ENCODE measurements at places on chromosomes 2 and 18.

DNA sequence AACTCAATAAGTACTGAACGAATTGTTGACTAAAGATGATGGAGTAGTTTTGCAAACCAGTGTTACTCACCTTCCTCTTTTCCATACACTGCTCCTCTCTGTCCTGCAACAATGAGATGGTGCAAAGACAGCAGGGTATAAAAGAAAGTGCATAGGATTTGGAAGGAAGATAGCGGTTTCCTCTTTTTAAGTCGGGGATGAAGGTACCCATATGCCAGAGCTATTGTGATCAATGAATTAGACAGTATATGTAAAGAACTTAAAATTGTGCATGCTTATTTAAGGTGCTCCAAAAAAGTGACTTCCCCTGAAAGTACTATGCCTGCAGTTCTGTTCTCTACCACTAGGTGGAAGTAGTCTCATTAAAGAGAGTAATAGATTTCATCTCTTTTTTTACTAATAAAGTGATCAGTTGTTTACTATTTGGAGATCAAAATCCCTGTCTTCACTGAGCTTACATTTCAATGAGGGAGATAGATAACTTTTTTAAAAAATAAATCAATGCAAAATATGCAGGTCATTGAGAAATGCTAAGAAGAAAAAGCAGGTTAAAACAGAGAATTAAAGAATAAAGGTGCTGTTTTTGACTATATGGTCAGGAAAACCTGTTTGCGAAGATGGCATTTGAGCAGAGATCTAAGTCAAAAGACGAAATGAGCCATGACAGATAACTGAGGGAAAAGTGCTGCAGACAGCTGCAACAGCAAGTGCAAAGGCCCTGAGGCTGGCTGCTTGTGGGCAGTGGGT is 339.7 kb upstream of the SLC14A2 start:
- no peak for DNase-seq

- no peak for DNase-seq
These were observed 15.3 kb downstream of the FAM168B start for GRCh38 chr2:131077966-131078365.

GRCh38 chr18:6109743-6110142 is 214.4 kb upstream of the TMEM200C start:
- no peak for DNase-seq

- no peak for DNase-seq
These were observed 1144.7 kb upstream of the PIK3C3 start for GRCh38 chr18:40810372-40810771.

DNA sequence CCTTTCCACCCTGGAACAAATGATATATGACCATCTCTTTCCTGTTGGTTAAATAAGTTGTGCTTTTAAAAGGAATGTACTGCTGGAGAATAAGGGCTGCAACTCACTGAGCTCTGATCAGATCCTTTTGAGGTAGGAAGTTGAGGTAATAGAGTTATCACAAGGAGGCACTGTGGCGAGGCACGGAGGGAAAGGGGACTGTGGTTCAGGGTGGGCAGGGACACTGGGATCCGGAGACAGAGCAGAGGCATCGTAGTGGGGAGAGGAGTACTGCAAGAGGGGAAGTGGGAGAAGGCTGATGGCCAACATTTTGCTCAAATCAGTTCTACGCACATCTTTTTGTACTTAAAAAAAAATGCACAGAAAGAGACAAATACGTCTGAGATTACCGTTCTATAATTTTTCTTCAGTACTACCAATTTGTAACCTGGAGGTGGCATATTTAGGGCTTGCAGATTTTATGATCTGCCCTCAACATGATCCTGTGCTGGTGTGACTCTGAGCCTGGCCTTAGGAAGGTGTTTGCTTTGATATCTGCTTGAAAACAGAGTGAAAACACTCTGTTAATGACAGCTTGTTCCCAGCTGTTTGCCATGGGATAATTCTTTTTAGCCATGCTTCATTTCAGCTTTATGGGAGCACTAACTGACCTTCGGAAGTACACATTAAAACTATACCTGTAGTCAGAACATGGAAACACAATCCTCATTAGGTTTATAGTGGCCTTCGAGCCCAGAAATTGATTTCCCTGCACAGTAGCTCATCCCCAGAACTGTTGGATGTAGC is 168.1 kb downstream of the KCNE4 start:
- no peak for DNase-seq

GRCh38 chr18:22796113-22796512 is 137.0 kb upstream of the RBBP8 start:
- DNase-seq: no peak

GRCh38 chr2:134417968-134418582 is 164.2 kb downstream of the MGAT5 start:
- no peak for DNase-seq

GRCh38 chr2:239913636-239914417 is 111.3 kb downstream of the NDUFA10 start:
- no peak for DNase-seq

DNA sequence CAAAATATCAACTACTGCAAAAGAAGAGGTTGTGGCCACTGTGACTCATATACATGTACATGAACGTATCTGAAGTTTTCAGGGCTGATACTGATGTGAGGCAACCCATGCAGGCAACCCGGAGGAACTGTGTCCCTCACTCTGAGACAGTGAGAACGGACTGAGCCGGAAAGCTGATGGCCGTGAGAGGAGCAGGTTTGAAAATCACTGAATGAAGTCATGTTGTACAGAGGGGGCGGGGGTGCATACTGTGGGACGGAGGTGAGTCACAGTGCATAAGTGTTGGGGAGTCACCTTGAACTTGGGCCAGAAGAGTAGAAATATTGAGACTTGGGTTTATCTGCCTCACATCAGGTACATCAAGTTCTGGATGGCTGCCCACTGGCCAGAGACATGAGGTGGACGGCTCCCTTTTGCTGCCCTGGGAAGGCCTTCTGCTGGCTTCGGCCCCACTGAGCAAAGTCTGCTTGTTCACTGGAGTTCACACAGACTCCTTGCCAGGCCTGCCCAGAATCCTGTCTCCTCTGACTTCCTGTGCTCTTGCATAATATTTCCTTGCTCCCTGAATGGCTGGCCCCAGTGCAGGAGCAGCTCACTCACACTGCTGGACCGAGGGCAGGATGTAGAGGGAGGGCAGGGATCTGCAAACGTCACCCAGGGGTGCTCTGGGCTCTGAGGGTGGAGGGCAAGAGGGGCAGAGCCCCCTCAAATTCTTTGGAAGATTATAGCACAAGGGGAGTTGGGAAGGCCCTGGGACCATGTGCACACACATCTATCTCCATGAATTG is 18.1 kb downstream of the EPAS1 start:
- DNase-seq: peak; percentile 81

- no peak for DNase-seq
These were observed 162.9 kb downstream of the CNTNAP5 start for GRCh38 chr2:124187948-124188347.

DNA sequence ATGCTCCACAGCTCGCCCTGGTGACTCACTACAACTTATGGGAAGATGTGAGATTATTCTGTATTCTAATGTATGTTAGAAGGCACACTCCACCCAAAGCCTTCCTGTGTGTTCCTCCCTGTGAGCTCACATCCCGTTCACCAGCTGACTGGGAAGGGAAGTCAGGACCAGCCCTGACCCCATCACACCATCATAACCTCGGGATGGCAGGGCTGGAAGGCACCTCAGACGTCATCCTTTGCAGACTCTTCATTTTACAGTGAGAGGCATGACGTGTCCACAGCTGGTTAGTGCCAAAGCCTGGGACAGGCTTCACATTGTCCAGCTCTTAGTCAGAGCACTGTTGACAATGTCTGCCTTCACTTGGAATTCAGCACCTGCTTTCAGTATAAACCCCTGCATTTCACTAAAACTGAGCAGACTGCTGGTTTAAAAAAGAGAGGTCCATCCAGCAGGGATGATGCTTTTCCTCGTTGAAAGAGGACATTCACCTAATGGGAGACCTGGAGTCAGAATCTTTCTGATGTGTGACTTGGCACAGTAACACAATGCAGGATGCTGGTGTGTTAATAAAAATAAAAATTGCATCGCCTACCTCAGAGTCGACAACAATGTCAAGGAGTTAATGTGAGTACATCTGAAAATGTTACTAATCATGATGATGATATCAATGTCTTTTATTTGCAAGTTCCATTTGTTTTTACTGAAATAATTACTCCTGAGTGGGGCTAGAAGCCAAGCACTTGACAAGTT is 418.0 kb upstream of the TNP1 start:
- peak; percentile 59 for DNase-seq

- DNase-seq: no peak
These were observed 103.6 kb upstream of the SERPINE2 start for GRCh38 chr2:224142397-224143312.

GRCh38 chr2:171692331-171692730 is 5.1 kb downstream of the DYNC1I2 start:
- DNase-seq: no peak

DNA sequence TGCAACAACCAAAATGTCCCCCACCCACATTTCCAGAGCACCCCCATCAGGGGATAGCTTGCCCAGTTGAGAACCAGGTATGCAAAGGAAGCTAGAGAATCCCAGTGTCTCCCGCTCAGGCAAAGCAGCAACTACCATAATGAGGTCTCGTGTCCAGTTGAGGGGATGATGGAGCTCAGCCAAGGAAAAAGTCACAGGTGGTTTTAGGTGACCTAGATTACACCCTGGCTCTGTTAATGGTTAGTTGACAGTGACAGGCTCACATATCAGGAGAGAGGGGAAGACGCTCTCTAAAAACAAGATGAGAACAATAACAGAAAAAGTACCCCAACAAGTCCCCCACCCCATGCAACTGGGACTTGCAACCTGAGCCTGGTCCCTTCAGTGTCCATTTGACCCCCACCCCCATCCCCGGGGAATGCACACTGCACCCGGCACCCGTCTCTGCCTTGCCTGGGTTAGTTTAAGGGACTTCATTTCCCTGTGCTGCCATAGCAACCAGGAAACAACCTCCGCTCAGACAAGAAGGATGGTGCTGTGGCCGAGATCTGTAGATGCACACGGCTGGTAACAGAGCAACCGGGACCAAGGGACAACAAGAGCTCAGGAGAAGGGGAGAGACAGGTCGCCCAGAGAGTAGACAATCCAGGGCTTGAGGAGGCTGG is at the start of gene KIAA2012:
TSS of gene KIAA2012 (plus strand) at position 519 of the 665 bp plus-strand sequence. CDS start 373 bp downstream, outside the sequence.
- no peak for DNase-seq

GRCh38 chr2:233288663-233289062 is 19.0 kb upstream of the SAG start:
- DNase-seq: no peak

- no peak for DNase-seq
These were observed 29.0 kb upstream of the ATOH8 start for GRCh38 chr2:85724731-85725181.

GRCh38 chr2:231911381-231911780 is 14.8 kb downstream of the NPPC start:
- no peak for DNase-seq

- no peak for DNase-seq
These were observed 16.8 kb downstream of the ARID5A start for GRCh38 chr2:96553176-96553956.

DNA sequence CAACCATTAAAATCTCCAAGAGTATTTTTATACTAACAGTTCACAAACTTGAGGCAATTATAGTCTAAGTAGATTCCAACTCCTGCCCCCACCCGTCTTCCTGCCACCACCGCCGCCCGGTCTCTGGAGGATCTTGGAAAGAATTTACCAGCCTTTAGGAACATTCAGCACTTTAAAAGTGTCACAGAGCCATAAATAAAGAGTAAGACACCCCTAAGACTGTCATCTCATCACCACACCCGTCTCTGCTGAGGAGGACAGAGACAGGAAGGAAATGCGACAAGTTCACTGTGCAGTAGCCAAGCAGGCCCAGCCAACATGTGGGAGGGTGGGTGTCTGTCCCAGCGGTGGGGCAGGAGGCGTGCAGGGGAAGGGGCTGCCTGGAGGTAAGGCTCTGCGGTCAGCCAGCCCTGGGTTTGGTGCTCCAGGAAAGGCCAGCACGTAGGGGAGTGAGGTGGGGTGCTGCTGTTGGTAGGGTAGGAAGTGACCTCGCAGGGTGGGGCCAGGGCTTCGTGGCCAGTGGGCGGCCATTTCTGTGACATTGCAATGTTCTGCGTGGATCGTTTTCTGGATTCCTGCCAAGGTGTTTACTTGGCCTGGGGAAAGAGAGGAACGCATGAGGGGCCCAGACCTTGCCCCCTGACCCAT is 111.6 kb downstream of the FAM210A start:
- DNase-seq: no peak

DNA sequence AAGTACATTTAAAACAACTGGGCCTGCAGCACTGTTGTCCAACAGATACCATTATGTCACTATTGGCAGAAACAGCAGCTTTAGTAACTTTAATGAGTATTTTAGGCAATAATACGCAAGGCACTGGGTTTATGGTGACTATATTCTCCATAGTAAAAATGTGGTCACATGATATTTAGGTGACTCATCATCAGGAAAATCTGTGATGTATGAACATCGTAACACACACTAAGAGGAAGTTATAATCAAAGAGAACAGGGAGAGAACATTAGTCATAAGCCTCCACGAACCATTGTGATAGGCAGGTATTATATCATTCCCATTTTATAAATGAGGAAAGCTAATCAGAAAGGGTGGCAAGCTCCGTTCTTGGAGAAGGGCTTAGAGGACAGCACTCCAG is 36.9 kb downstream of the RAPH1 start:
- DNase-seq: no peak

GRCh38 chr2:120596990-120597594 is 138.6 kb upstream of the GLI2 start:
- no peak for DNase-seq

DNA sequence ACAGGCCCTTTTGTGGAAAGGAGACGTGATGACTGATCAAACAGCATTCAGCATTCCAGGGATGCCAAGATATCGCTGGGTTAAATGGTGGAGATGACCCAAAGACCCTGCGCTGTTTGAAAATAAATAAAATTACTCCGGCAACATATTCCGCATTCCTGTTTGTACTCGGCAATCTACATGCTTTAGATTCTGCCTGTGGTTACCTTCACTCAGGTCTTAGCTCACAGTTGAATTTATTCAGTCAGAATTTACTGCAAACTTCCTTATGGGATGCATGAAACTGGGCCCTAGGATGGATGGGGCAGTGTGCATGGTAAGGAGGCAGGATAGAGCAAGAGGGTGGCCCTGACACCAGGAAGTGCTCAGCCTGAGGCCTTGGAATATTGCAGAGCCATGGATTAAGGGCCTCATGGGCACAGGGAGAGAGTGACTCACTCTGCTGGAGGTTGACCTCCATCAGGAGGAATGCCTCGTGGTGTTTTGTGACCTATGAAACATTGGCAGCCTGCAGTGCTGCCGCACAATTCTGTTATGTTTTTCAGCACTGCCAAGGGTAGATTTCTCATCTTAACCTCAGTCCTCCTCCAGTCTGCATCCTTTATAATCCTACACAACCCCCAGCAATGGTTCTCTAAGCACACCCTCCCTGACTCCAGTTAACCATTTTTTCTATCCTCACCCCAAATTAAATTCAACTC is 321.4 kb downstream of the IRS1 start:
- DNase-seq: peak; percentile 86

DNA sequence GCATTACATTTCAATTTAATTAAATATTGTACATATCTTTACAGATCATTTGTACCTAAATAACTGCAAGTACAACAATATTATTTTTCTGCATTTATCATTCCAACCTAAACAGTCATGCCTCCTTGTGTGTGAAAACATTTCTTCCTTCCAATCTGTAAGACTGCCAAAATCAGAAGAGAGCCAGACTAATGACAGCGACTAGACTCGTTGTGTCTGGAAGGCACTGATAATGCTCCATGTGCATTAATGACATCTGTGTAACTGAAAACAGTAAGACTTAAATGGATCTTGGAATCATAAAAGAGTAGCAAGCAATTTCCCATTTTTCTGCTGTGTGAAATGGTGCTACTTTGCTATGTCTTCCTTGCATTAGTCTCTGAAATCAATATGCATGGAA is 278.0 kb upstream of the DSEL start:
- no peak for DNase-seq

Data from amniotic stem cell (primary cell).